Type B pancreatic cell (in vitro differentiated cells): ENCODE measurements at places on chromosomes 2 and 18.

GRCh38 chr2:86286516-86286915 lies 50.9 kb downstream of the REEP1 start:
- DNase-seq: no peak

- DNase-seq: no peak
Observed at GRCh38 chr2:607172-607571, 70.0 kb downstream of the TMEM18 start.

- DNase-seq: no peak
Observed at GRCh38 chr2:32680942-32681341, 53.1 kb downstream of the TTC27 start.

DNA sequence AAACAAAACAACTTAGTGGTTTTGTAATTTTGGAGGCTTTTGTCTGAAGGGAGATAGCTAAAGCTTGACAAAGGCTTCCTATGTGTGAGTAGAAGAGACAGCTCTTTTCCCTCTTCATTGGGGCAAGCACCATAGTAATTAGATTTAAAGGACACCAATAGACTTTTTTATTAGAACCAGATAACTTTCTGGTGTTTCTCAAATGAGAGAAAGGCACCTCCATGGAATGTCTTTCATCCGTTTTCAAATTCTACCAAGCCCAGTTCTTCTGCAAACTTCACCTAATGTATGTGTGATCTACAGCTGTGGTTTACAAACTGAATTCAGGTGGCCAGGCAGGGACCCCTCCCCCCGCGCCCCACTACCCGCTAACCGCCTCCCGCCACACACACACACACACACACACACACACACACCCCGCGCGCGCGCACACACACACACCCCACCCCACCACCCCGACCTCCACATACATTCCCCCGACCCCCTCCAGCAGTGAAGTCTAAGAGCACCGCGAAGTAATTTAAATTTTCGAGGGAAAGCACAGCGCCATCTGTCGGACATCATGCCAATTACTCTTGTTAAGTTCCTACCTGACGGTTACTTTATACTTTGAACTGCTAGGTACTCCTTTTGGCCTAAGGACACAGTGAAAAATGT lies 31.6 kb upstream of the PPP1R1C start:
- DNase-seq: no peak

DNA sequence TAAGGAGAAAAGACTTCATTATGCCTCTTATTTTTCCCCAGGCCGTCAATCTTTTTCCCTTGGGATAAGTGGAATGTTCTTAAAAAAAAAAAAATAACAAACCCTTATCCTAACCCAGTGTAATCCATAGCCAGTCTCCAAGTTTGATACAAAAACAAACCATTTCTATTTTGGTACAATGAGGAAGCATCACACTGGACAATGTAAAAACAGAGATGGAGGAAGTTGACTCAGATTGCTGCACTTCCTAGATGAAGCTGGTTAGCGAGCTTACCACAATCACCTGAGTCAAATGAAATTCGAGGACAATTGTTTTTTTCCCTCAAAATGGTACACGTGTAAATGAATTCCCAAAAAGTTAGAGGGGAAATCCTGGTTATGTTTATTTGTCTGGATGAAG lies 259.7 kb downstream of the TCF4 start:
- no peak for DNase-seq

DNA sequence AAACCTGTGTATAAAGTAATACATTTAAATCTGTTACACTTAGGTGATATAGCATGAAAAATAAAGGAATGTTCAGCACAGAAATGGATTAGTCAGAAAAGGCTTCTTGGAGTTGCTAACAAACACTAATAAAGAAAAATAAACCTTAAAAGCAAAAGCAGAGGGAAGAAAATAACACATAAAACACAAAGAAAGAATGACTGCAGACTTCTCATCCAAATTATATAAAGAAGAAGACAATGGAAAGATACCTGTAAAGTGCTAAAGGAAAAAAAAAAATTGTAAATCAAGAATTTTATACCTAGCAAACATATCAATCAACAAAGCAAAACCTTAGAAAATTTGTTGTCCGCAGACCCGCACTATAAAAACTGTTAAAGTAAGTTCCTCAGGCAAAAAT lies 63.6 kb downstream of the EXOC6B start:
- no peak for DNase-seq

- DNase-seq: no peak
Observed at GRCh38 chr2:139457873-139458272, 677.7 kb upstream of the NXPH2 start.

- no peak for DNase-seq
Observed at GRCh38 chr2:30940839-30941238, 133.6 kb upstream of the CAPN13 start.
